ENCODE measurements at places on chromosomes 2 and 18. TPM values are rescaled to one million over a fixed set of nuclear protein-coding genes. Genes with fewer than 3 reads are reported as not detected.

Gene TFCP2L1
- total RNA-seq: 0.08 TPM

Gene HNRNPLL
- total RNA-seq: 104 TPM

Gene DUSP2
- total RNA-seq: 40.8 TPM

Gene FOXI3
- total RNA-seq: not detected

DNA sequence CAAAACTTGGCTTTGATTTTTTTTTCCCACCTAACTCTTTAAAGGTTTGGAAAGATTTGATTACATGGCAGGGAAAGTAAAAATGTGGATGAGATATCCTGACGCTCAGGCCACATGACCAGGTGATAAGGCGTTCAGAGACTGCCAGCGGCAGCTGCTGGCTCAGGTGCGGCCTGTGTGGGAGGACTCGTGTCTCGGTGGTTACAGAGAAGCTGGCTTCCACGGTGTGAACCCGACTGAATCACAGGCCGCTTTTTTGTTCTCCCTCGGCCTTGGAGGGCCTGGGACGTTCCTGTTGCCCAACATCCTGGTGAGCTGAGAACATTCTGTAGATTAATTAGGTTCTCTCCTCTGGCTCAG, 124.2 kb upstream of the ZNF516 start:
- no peak overlapping the region for H3K27ac ChIP-seq
- DNase-seq: no peak
- no peak overlapping the region for H3K4me3 ChIP-seq
- peaks cover 11% of the 10 kb centered on the region for H3K4me1 ChIP-seq

DNA sequence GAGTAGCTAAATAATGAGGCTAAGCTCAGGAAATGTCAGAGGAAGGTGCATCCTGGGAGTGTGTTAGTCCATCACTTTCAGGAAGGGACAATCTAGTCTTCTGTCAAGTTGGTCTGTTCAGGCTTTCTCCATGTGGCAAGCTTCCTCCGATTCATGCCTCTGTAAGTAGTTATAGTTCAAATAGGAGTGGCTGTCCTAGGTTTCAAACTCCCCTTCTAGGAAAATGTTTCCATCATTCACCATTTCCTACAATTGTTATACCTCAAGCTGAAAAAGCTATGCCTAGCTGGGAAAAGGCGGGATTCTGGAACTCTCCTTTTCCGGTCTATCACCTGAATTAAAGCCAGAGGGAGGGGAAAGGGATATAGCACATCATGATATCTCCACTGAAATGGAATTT, 287.7 kb upstream of the ZSWIM2 start:
- no peaks in the 10 kb centered on the region for H3K27me3 ChIP-seq
- H3K4me1 ChIP-seq: no peaks in the 10 kb centered on the region
- H3K36me3 ChIP-seq: no peaks in the 10 kb centered on the region
- no peak for DNase-seq
- H3K27ac ChIP-seq: no peak overlapping the region
- no peak overlapping the region for H3K4me3 ChIP-seq

DNA sequence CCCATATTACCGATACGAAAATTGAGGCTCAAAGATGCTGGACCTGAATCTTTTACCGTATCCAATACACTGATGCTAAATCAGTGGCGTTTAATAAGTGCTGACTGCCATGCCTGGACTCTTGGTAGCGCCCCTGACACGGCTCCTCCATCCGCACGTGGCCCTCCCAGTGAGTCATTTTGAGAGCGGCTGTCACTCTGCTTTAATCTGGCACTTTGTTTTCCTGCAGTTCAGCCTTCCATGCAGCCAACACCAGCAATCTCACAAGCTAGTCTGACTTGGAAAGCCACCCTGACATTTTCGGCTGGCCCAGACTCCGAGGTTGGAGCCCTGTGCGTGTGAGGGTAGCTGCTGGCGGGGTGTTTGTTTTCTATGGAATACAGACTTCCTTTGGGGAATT, 155.1 kb upstream of the LMAN1 start:
- peaks cover 2% of the 10 kb centered on the region for H3K27me3 ChIP-seq
- no peak overlapping the region for H3K27ac ChIP-seq
- no peaks in the 10 kb centered on the region for H3K4me1 ChIP-seq
- no peak overlapping the region for H3K4me3 ChIP-seq
- DNase-seq: no peak

DNA sequence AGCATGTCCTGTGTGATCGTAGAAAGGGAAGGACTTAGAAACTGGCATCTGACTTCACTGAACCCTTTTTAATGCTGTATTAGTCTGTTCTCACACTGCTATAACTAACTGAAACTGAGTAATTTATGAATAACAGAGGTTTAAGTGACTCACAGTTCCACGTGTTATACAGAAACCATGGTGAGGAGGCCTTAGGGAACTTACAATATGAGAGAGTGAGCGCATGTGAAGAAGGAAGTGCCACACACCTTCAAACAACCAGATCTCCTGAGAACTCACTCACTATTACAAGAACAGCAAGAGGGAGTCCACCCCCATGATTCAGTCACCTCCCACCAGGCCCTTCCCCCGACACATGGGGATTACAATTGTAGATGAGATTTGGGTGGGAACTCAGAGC, 811.3 kb downstream of the CPS1 start:
- H3K4me1 ChIP-seq: no peaks in the 10 kb centered on the region
- no peaks in the 10 kb centered on the region for H3K36me3 ChIP-seq
- H3K27ac ChIP-seq: no peak overlapping the region
- no peaks in the 10 kb centered on the region for H3K27me3 ChIP-seq
- no peak for DNase-seq

GRCh38 chr2:10548626-10549025, 100.5 kb upstream of the ODC1 start:
- H3K4me3 ChIP-seq: no peak overlapping the region
- peaks cover 31% of the 10 kb centered on the region for H3K27me3 ChIP-seq
- no peak for DNase-seq
- peaks cover 40% of the 10 kb centered on the region for H3K4me1 ChIP-seq
- H3K27ac ChIP-seq: no peak overlapping the region

DNA sequence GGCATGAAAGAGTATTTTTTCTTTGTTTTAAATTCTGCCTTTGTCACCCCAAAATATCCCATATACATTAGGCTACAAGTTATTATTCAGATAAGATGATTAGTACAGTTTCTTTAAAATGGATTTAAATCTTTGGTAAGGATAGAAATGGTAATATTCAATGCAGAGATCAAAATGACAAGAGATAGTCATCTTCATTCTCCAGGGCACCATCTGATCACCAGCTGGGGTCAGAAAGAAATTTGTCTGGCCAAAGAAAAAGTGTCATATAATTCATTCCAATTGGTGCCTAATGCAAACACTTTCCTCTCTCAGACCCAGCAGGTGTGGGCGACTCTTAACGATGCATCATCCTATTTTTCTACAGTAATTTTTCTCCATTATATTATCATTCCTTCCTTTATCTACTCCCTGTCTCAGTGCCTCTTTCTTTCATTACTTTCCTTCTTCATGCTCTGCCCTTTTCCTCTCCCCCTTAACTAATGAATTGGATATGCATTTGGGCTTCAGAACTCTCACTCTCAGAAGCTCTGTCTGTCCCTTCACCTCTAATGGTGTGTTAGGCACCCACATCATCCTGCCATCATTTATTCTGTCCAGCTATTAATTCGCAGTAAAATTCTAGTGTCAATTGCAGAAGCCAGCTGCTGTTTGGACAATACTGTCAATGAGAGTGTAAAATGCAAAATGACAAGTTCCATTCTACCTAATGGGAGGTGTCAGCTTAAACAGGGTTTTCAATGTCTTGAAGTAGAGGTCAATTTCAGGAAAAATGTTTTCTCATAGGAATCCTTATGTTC, 570.5 kb downstream of the TDRD15 start:
- no peak for DNase-seq
- H3K36me3 ChIP-seq: no peaks in the 10 kb centered on the region
- H3K27me3 ChIP-seq: no peaks in the 10 kb centered on the region
- no peak overlapping the region for H3K4me3 ChIP-seq
- no peak overlapping the region for H3K27ac ChIP-seq

DNA sequence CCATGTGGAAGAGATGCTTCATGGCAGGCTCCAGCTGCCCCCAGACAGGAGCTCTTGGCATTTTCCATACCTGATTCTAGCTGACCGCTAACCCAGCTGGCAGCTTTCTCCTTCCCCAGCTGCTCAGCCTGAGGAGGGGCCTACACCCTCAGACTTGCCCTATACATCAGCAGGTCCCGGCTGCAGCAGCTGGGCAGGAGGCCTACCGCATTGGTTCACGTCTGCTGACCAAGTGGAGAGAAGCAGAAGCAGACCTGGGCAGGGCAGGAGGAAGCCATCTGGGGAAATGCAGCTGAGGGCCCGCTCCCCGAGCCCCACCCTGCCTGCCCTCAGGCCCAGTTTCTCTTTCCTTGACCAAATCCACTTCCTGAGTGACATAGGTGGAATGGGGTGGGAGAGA, 50.7 kb downstream of the LBH start:
- peaks cover 8% of the 10 kb centered on the region for H3K4me1 ChIP-seq
- H3K4me3 ChIP-seq: no peak overlapping the region
- H3K27ac ChIP-seq: no peak overlapping the region
- H3K27me3 ChIP-seq: no peaks in the 10 kb centered on the region
- H3K36me3 ChIP-seq: no peaks in the 10 kb centered on the region

- DNase-seq: no peak
- H3K27me3 ChIP-seq: no peaks in the 10 kb centered on the region
- no peaks in the 10 kb centered on the region for H3K4me1 ChIP-seq
- H3K36me3 ChIP-seq: peaks cover 7% of the 10 kb centered on the region
- no peak overlapping the region for H3K4me3 ChIP-seq
Observed at GRCh38 chr2:45396671-45397070, 214.4 kb downstream of the SRBD1 start.

GRCh38 chr2:188970211-188970610, 4.0 kb upstream of the COL3A1 start:
- H3K27ac ChIP-seq: no peak overlapping the region
- no peaks in the 10 kb centered on the region for H3K27me3 ChIP-seq
- no peaks in the 10 kb centered on the region for H3K4me1 ChIP-seq
- no peaks in the 10 kb centered on the region for H3K36me3 ChIP-seq
- DNase-seq: no peak
- H3K4me3 ChIP-seq: no peak overlapping the region

GRCh38 chr2:158903711-158904405, 64.6 kb upstream of the TANC1 start:
- H3K27me3 ChIP-seq: peaks cover 2% of the 10 kb centered on the region
- no peak overlapping the region for H3K27ac ChIP-seq
- no peak for DNase-seq

DNA sequence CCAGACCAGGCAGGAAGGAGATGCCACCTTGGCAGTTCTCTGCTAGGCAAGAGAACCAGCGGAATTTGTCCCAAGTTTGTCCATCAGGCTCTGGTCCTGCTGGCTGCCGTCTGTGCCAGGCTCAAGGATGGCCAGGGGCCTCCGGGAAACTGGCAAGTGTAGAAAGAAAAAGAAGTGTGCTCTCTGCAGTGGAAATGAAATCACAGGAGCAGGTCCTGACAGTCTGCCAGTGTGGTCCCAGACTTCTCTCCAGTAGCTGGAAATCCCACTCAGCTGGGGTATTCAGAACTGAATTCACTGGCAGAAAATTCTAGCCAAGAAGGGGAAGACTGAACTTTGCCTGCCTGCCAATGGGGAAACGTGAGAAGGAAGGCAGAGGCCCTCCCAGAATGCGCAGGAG, 91.0 kb downstream of the STPG4 start:
- H3K4me3 ChIP-seq: no peak overlapping the region
- peaks cover 2% of the 10 kb centered on the region for H3K4me1 ChIP-seq
- no peaks in the 10 kb centered on the region for H3K27me3 ChIP-seq

DNA sequence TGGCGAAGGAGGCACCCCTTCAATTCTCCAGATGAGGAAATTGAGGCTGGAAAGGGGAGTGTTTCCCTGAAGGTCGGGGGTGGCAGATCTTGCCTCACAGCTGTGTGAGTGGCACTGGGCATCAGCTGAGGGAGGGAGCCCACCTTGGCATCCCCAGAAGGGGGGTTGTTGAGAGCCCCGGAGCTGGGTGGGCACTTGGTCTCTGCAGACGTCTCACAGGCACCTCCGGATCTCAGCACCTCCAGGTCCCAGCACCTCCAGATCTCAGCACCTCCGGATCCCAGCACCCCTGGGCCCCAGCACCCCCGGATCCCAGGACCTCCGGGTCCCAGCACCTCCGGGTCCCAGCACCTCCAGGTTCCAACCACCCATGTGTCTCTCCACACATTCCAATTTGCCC, 137.9 kb downstream of the NFATC1 start:
- H3K4me1 ChIP-seq: no peaks in the 10 kb centered on the region
- no peak overlapping the region for H3K27ac ChIP-seq
- no peak overlapping the region for H3K4me3 ChIP-seq
- DNase-seq: no peak

DNA sequence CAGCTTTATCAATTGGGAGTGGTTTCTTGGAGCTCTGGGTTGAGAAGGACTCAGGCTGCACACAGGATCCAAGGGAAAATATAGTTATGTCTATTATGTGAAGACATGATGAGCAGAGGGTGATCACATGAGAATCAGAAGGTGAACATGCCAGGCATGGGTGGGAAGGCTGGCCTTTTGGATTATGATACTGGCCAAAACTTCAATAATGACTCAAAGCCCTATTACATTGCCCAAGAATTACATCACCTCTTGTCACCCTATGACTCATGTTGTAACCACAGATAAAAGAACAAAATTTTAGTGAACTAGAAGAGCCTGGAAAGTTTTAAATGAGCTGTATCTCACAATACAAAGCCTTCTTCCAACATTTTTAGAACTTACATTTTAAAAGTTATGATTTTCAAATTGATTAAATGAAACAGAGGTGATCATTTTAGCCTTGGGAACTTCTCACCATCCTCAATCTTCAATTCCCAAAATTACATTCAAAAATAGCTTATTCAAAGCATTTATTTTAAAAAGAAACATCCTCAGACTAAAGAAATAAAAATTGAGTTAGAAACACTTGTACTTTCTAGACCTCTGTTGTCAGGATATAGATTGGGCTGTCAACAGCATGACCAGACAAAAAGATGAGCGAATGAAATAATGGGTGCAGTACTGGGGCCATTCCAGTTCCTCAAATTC, 428.3 kb downstream of the MBD2 start:
- H3K36me3 ChIP-seq: no peaks in the 10 kb centered on the region
- no peak for DNase-seq
- H3K4me1 ChIP-seq: no peaks in the 10 kb centered on the region
- no peak overlapping the region for H3K27ac ChIP-seq
- H3K4me3 ChIP-seq: no peak overlapping the region

- no peak for DNase-seq
- H3K27ac ChIP-seq: no peak overlapping the region
- H3K27me3 ChIP-seq: no peaks in the 10 kb centered on the region
- no peaks in the 10 kb centered on the region for H3K4me1 ChIP-seq
Observed at GRCh38 chr18:55402731-55403405, 185.1 kb downstream of the TCF4 start.

- DNase-seq: no peak
- H3K27me3 ChIP-seq: peaks cover 16% of the 10 kb centered on the region
- no peaks in the 10 kb centered on the region for H3K36me3 ChIP-seq
- no peaks in the 10 kb centered on the region for H3K4me1 ChIP-seq
Observed at GRCh38 chr2:158795195-158795924, at the start of gene DAPL1. Gene DAPL1, plus strand, starts transcription at chr2:158795317. Its CDS starts 56 bp downstream, at chr2:158795373.
